ENCODE measurements at places on chromosomes 16 and 17.

DNA sequence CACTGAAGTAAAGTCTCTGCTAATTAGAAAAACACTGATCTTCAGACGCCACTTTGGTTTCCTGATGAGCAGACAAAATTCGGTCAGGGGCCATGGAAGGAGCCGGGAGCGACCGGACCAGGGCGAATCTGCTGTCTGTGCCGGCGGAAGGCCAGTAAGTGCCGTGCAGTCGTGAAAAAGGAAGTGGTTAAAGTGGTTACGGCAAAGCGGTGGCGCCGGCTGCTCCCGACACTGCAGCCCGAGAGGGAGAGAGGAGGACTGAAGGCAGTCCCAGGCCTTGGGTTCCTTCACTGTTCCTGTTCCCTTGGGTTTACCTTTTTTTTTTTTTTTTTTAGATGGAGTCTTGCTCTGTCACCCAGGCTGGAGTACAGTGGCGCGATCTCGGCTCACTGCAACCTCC is 17.3 kb upstream of the HEXD start:
- no peak for DNase-seq

- no peak for DNase-seq
These were observed 56.9 kb downstream of the VMP1 start for GRCh38 chr17:59764292-59764741.

DNA sequence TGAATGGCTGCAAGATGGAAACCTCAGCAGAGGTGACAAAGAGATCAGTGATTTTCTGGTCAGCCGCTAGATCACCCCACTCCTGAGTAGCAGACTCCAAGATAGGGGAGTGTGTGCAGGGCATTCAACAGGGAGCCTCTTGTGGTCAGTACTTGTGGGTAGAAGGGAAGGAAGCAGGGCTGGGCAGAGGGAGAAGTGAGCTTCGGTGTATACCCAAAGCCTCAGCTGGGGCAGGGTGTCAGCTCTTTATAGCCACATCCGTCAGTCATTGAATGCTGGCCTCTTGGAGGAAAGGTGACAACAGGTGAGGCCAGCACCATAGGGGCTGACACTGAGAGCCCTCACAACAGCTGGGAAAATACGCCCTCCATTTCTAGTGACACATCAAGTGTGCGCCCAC is 2.2 kb upstream of the SLC12A3 start:
- no peak for DNase-seq

DNA sequence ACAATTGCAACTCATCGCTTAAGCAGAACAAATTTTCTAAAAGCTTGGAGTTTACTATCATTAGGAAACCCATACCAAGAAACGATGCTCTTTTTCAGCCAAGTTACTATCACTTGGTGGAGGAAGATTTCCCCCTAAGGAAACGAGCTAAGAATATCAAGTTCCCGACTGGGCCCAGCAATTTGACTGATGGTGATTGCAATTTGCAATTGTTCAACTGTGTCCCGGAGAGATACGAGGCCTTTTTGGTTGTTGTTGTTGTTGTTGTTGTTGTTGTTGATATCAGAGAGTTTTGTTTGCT is 6.2 kb downstream of the HS3ST3A1 start:
- no peak for DNase-seq

- no peak for DNase-seq
These were observed 5.8 kb upstream of the ATP2C2 start for GRCh38 chr16:84362471-84362941.

GRCh38 chr17:40433551-40434415 is 9.5 kb upstream of the IGFBP4 start:
- DNase-seq, result no peak

- DNase-seq, result peak; percentile 52
These were observed 524 bp upstream of the ZFP3 start for GRCh38 chr17:5077781-5078105.

- no peak for DNase-seq
These were observed 31.4 kb upstream of the CORO6 start for GRCh38 chr17:29653995-29654714.

DNA sequence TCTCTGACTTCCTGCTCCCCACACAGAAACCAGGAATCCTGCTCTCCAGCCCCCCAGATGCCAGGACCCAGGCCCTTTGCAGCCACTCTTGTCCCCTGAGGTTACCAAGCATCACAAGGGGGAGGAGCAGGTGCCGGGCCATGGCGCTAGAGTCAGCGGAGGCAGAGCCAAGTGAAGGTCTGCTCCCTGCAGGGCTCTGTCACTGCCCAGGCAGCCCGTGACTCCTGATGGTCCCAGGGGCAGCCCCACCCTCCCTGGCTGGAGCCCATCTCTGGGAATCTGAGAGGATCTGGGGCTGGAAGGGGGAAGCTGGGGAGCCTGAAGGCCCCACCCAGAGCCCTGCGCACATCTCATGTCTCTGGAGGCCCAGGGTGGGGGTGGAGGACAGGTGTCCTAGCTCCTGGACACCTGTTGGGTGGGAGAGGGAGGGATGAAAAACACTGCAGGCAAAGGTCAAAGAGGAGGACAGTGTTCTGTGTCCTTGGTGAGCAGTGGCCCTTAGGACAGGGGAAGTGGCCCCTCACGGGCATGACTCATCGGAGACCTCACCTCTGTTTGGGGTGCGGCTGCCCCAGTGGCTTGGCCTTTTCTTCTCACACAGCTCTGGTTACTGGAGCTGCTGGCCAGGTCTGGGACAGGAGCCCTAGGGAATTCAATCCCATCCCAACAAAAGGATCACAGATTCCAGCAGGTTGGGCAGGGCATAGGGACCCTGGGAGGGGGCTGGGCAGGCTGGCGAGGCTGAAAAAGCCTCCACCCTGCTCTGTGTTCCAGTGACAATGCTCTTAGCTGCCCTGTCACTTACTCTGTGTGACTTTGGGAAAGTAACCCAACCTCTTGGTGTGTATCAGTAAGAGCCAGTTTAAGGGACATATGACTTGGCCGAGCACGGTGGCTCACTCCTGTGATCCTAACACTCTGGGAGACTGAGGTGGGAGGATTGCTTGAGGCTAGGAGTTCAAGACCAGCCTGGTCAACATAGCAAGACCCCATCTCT is at the start of gene PRSS36:
TSS of gene PRSS36 (minus strand) at position 173 of the 997 bp plus-strand sequence. CDS start at position 142, 31 bp downstream.
- no peak for DNase-seq

- DNase-seq, result no peak
These were observed 42.5 kb downstream of the PLCG2 start for GRCh38 chr16:81821436-81822128.

- peak; percentile 22 for DNase-seq
These were observed 981 bp downstream of the GLG1 start for GRCh38 chr16:74605746-74606520.

DNA sequence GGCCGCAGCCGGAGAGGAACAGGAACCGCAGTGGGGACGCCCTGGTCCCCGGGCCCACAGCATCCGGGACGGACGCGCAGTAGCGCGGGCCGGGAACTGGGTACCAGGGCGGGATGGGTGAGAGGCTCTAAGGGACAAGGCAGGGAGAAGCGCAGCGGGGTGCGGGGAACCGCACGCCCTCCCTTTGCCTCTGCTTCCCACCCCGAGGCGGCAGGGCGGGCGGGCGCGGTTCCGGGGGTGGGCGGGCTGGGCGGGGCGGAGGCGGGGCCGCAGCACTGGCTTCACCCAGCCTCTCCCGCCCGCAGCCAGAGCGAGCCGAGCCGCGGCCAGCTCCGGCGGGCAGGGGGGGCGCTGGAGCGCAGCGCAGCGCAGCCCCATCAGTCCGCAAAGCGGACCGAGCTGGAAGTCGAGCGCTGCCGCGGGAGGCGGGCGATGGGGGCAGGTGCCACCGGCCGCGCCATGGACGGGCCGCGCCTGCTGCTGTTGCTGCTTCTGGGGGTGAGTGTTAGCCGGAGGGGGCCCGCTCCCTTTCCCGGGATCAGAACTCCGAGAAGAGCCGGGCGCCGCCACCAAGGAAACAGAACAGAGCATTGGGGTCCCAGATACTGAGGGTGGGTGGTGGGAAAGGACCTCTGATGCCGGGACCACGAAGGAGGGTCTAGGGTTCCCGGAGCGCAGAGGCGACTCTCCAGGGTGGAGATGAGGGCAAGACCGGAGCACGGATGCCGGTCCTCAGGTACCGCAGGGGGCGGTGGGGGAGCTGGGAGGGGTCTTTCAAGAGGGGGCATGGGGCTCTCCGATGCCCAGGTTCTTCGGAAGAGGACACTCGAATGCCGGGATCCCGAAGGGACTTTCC is at the start of gene NGFR:
TSS of gene NGFR (plus strand) at position 308 of the 856 bp plus-strand sequence. CDS start at position 433, 125 bp downstream.
- peak; percentile 31 for DNase-seq

- DNase-seq, result no peak
These were observed 14.6 kb downstream of the ALOX12B start for GRCh38 chr17:8072729-8073461.

DNA sequence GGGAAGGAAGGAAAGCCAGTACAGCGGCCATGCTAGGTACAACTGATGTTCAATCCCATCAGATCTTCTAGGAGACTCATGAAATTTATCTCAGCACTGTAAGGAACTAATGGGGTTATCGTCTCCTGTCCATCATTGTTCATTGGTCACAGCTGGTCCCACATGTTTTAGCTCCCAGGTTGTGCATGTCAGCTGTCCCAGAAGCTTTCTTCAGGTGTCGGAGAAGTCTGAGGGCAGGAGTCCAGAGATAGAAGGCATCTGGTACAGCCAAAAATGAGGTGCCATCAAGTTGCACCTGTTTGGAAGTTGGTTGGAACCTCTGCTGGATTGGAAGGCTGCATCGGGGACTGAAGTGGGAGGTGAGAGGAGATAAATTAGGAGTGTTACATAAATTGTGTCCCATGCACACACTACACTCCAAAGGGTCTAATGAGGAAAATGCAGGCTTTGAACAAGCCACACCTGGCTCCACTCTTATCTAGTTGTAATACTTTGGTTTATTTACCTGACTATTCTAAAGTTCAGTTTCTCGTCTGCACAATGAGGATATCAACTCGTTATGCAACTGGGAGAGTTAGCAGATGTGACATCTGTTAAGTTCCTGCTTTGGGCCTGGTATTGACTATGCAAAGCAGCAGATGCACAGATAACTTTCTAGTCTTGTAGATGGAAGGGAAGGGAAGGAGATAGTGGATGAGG is 62.9 kb downstream of the MAP2K6 start:
- DNase-seq, result no peak

GRCh38 chr16:67750466-67750865 is 31.4 kb upstream of the GFOD2 start:
- DNase-seq, result no peak

- no peak for DNase-seq
These were observed 3.6 kb downstream of the PECAM1 start for GRCh38 chr17:64387145-64387473.

GRCh38 chr16:86244158-86244557 is 266.2 kb upstream of the FOXF1 start:
- no peak for DNase-seq

DNA sequence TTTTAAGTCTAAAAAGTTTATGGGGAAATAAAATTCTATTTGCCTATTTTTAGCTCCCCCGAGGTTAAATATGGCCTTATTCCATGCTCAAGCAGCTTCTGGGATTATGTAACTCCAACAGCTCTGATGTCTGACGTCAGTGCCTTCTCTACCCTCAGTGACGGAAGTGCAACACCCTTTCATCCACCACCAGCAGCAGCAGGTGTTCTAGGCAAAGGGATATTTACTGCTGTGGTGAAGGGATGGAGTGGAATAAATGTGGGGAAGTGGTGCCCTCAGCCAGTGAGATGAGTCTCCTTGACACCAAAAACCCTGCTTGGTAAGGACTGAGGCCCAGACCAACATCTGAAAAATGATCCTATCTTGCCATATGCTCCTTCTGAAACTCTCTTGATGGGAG is 247.4 kb downstream of the SHISA9 start:
- no peak for DNase-seq

DNA sequence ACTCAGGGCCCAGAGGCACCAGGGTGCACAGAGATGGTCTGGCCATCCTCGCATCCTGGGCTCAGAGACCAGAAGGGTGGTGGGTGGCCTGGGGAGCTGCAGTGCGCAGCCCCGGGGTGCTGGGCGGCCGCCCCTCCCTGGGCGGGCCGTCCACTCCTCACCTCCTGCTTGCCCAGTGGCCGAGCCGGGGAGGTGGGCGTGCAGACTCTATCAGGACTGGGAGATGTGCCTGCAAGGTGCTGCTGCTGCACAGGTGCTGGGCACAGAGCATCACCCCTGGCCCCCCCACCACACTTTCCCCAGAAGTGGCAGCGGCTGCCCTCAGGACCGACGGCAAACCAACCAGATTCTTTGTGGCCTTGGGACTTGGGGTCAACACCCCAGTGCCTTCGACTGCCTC is at the start of gene SCN4A:
TSS of gene SCN4A (minus strand) at position 123 of the 400 bp plus-strand sequence. CDS start at position 46, 77 bp downstream.
- no peak for DNase-seq

DNA sequence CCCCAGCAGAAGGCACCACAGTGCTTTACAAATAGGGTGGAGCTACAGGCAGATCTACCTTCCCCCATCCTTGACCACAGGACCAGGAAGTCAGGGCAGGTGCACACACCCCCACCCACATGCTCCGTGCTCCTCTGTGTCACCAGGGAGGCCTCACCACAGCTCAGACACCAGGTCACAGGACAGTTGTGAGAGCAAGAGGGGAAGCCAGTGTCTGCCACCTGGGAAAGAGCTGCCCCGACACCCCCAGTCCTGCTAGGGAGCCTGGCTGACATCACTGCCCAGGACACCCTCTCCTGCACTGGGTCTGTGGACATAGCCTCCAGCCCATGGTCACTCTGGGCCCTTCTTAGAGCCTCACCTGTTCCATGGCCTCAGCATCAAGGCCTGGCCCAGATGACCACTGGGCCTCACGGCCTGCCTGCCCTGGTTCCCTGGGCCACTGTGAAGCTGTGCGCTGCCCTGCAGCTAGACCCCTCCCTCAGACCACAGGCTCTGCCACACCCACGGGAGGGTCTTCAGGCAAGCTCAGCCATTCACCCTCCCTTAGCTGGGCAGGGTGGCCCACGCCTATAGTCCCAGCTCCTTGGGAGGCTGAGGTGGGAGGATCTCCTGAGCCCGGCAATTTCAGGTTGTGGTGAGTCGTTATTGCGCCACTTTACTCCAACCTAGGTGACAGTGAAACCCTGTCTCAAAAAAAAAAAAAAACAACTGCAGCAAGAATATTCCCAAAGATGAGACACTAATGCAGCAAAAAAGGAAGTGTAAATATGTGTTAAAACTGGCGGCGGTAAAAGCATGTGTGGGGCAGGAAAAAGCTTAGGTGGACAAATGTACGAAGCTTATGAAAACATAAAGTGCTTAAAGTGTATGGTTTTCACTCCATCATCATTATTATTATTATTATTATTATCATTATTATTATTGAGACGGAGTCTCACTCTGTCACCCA is 14.2 kb downstream of the POLR3K start:
- no peak for DNase-seq

DNA sequence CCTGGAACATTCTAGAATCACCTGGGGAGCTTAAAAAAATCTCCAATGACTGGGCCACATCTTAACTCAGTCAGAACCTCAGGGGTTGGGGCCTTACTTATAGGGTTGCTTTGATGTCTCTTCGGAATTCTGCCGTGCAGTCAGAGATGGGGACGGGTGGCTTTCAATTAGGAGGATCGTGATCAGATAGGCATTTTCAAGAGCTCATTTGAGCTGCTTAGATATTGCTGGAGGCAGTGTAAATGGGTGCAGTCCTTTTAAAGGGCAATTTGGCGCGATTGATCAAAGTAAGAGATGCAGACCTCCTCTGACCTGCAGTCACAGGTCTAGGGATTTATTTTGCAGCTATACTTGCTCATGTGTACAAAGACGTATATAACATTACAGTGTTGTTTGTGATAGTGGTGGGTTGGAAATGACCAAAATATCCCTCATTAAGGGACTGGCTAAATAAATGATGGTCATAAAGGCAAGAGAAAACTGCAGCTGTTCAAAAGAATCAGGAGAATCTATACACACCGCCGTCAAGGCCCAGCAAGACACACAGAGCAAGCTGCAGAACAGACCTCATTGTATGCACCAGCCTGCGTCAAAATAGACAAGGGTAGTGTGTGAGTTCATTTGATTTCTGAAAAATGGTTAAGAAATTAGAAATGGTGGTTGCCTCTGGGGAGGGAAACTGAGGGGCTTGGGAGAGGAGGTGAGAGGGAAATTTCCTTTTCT is 6.3 kb upstream of the KCNG4 start:
- DNase-seq, result no peak

- no peak for DNase-seq
These were observed 11.9 kb downstream of the KRT32 start for GRCh38 chr17:41455236-41455635.

All from SW 1271 (cell line).